ENCODE measurements at places on chromosomes 7 and 10.
A peak's percentile ranks its signal among the peaks of the same experiment; 100 is the strongest.

DNA sequence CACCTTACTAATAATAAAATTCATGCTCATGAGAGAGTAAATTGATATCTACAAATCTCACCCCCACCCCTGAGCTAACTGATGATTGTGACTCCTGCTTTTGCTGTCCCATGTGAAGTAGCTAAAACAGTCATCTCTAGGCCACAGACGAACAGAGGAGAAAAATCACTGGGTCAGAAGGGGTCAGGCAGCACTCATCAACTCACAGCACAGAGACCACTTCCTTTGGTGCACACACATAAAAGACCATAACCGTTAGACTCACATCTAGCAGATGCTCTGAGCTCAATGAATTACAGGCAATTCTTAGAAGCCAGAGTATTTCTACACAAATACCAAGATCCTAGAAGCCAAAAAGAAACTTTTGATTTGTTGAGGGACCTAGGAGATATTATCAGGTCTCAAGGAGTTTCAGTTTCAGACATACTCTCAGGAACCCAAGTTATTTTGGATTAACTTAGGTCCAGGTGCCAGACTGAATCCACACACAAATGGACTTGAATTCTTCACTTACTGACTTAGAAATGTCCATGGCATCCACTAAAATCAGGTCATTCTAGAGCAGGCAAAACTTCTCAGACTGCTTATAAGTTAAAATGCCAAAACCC lies 65.0 kb upstream of the TES start:
- no peak for DNase-seq

GRCh38 chr7:66256281-66256680 lies 51.1 kb downstream of the TPST1 start:
- no peak for DNase-seq

GRCh38 chr10:92810934-92811532 lies 37.3 kb upstream of the EXOC6 start:
- DNase-seq, result no peak

- peak; percentile 4 for DNase-seq
These were observed 104.1 kb upstream of the FOXP2 start for GRCh38 chr7:114310345-114311110.

DNA sequence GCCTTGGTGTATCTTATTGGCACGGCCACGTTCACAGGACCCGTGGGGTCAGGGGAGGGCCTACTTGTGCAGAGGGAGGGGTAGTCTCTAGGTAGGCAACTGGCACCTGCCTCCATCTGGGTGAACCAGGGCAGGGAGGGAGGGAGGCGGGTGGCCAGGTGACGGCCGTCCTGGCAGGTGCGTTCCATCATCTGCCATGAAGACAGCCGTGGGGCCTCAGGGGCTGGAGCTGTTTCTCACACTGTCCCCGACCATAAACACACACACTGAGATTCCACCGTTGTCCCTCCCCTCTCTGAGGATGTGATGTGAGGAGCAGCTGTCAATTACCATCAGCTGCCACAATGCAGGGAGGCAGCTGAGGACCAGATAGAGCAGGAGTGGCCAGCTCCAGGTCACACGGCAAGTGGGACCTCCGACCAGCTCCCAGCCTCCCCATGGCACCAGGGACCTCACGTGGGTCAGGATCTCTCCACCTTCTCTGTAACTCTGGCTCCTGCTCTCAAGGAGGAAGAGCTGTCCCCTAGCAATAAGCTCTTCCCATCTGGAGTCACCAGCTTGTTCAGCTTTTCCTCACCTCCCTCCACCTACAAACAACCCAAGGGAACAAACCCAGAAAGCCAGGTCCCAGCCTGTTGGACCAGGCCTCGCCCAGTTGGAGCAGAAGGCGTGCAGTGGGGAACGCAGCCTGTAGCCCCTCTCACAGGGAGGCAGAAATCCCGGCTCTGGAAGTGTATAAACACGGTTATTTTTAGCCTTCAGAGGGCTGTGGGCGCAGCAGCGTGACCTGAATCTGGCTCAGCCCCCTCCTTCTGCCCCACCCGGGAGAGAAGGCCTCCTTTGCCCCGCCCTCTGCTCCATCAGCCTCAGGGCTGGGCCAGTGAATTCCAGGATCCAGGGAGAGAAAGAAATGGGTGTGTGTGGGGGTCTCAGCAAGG lies 33.1 kb downstream of the ZMIZ1 start:
- DNase-seq, result peak; percentile 61

GRCh38 chr10:14667781-14668180 lies 106.9 kb downstream of the FAM107B start:
- DNase-seq, result no peak

- peak; percentile 89 for DNase-seq
These were observed 242.7 kb upstream of the SEMA3C start for GRCh38 chr7:81161451-81162075.

GRCh38 chr10:76732306-76732705 lies 905.3 kb downstream of the KCNMA1 start:
- no peak for DNase-seq

- no peak for DNase-seq
These were observed 92.6 kb upstream of the KIF5B start for GRCh38 chr10:32148864-32149251.

- DNase-seq, result no peak
These were observed 32.4 kb downstream of the CTBP2 start for GRCh38 chr10:125127986-125128385.

GRCh38 chr10:43982250-43982649 lies 333.6 kb upstream of the ZNF32 start:
- no peak for DNase-seq

DNA sequence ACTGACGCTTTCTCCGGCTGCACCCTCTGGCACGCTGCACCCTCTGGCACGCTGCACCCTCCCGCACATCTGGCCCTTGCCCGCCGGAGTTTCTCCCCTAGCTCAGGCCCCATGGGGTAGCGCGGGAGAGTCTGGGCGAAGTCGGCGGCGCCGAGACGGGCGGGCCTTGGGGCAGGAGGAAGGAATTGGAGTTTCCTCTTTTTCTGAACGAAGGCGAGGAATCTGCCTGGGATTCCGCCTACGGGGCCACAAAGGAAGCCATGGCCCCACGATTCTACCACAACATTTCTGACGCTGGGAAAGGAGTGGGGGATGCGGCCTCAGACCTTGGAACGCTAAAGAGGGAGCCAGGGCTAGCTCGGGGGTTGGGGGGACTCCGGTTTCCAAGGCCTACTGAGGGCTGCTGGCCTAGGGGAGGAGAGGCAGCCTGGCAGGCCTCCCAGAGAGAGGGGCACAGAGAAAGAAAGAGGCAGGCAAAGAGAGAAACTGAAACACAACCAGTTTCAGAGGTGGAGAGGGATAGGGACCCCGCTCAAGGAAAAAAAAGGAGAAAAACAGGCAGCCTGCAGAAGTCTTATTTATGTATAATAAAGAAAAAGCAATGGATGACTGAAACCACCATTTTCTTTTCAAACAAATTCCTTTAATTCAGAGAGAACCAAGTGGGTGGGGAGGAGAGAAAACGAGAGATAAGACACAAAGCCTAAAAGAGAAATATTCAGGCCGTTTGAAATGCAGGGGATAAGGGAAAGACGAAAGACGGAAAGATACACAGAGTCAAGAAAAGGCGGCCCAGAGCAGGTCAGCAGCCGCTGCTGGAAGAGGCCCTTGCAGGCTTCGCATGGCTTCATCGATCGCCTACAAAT lies 4.3 kb downstream of the TLX1 start:
- no peak for DNase-seq

- DNase-seq, result no peak
These were observed 12.2 kb upstream of the NMT2 start for GRCh38 chr10:15180736-15181135.

GRCh38 chr10:112912410-112912928 lies 37.6 kb upstream of the TCF7L2 start:
- DNase-seq, result no peak

GRCh38 chr10:125141860-125142484 lies 18.4 kb downstream of the CTBP2 start:
- no peak for DNase-seq

DNA sequence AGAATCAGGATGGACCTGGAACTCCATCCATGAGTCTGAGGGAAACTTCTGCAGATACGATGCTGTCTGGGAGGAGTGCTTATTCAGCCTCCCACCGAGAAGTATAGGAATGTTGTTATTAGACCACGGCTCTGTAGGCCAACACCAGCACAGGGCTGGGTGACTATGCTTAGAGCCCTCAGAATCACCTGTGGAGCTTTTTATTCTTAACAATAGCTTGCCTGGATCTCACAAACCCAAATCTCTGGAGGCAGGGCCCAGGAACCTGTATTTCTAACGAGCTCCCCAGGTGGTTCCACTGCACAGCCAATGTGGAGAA lies 55.6 kb upstream of the ARID5B start:
- no peak for DNase-seq

- DNase-seq, result no peak
These were observed 130.1 kb downstream of the CELF2 start for GRCh38 chr10:11147722-11148121.

DNA sequence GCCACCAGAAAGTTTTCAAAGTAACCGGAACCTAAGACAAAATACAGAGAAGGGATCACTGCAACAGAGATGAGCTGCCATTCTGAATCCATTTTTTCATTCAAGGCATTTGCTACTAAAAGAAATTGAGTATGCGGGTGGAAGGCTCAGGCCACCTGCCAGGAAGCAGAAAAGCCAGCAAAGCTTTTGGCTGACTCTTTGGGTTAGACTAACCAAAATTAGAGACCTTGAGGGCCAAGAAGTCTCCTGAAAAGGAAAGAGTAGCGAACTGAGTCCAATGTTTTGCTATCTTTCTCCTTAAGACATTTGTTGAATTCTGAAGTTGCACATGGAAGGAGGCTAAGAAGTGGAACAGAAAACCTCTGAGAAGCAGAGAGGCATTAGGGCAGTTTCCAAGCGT lies 79.0 kb downstream of the FAS start:
- no peak for DNase-seq

DNA sequence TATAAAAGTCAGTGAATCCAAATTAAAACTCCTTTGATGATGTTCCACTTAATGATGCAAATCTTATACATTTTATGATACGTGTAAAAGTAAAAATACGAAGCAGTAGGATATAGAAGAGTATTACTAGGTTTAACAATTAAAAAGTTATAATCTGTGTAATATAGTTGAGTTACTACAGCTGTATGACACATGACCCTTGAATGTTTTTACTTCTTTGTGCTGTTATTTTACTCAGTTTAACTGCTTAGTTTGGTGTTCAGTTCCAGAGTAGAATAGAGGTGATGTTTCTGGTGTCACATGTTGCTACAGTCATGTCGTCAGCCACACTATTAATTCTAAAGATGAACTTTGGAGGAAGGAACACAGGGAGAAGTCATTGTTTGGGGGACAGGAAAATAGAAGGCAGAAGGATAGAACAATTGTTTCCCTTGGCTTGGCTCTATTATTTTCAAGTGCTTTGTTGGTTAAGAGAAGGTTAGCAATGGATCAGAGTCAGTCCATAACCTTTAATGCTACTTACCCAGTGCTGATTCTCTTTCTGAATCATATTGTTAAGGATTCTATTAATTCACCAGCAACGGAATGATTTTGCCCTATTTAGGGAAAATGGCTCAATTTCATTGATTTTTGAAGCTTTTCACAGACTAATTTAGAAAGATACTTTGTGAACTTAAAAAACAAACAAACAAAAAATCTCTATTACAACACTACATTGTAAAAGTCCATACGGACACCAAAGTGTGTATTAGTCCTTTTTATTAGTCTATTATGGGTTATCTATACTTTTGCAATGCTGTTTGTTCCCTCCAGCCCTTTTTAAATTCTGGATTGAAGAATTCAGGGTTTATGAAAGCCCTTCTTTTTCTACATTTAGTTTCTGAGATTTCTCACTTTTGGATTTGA lies 73.4 kb downstream of the CPED1 start:
- no peak for DNase-seq

DNA sequence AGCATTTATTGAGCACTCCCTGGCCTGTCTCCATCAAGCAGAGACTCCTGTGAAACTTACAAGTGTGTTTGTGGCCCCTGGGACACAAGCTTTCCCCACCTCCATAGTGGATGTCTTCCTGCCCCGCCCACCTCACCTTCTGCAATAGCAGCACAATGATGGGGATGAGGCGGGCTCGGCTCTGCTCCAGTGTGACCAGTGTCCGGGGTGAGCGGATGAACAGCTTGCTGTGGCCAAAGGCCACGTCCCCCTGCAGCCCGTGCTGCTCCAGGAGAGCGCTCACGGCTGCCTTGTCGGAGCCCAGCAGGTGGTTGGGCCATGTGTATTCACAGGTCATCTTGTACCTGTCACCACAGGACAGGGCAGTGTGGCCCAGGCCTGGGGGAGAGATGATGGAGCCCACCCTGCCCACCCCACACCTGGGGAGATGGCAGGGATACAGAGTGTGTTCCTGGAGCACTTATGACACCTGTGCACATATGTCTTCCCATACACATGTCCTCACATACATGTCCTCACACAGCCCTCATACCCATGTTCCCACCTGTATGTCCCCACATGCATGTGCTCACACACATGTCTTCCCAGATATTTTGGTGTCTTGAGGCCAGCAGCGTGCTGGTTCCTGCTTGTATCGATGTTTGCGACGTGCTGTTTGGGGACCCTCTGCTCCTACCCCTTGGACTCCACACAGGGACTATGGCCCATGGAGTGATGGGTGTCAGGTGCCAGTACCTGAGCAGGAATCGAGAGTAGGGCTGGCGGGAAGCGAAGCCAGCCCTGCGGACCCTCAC lies 12.7 kb downstream of the MYO1G start:
- DNase-seq, result no peak

GRCh38 chr10:521261-522250 lies 167.9 kb downstream of the DIP2C start:
- no peak for DNase-seq

DNA sequence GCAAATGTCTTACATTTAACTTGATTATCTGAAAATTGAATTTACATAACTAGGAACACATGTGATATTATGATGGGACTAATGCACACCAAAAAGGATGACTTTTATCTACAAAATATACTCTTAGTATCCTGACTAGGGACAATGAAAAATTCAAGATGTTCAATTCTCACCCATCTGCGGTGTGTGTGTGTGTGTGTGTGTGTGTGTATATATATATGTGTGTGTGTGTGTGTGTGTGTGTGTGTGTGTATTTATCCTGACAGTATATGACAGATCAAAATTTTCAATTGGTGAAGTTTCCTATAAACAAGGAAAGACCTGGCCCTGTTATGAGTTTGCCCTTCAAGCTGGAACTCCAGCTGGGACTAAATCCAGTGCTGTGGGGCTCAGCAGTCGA lies 40.3 kb upstream of the MET start:
- DNase-seq, result no peak

- no peak for DNase-seq
These were observed 15.9 kb upstream of the TRA2A start for GRCh38 chr7:23547662-23548061.

All from NCI-H446 treated with DMSO at 0.1 percent for 48 hours (cell line).